RKO (cell line): ENCODE measurements at places on chromosomes 3 and 15.

DNA sequence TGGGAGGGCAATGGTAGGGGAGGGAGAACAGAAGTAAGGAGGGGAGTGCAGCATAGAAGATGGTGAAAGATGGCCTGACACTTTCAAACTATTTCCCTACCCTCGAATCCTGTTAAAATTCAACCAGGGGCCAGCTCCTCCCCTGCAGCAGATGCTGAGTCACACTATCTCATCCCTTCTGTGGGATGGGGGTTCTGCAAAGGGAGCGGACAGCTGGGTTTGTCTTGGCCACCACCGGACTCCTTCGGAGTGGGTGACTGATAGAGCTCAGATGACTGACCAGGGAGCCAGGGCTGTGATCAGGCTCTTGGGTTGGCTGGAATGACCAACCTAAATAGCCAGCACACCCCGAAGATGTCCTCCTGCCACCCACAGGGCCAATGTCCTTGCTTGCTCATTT is 33.6 kb upstream of the TMCC1 start:
- no peak for DNase-seq

DNA sequence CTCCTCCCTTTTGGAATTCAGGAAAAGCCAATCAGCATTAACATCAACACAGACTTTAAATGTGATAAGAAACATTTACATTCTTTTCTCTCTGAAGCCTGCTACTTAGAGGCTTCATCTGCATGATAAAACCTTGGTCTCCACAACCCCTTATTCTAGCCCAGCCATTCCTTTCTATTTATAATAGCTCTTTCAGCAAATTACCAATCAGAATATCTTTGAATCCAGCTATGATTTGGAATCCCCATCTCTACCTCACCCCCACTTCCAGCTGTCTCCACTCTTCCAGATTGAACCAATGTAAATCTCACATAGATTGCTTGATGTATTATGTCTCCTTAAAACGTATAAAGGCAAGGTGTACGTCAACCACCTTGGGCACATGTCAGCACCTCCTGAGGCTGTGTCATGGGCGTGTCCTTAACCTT is 139.7 kb downstream of the TUSC7 start:
- no peak for DNase-seq

GRCh38 chr15:89364741-89365450 is 30.3 kb upstream of the POLG start:
- DNase-seq = no peak

GRCh38 chr15:56150204-56150603 is 93.5 kb downstream of the RFX7 start:
- no peak for DNase-seq

DNA sequence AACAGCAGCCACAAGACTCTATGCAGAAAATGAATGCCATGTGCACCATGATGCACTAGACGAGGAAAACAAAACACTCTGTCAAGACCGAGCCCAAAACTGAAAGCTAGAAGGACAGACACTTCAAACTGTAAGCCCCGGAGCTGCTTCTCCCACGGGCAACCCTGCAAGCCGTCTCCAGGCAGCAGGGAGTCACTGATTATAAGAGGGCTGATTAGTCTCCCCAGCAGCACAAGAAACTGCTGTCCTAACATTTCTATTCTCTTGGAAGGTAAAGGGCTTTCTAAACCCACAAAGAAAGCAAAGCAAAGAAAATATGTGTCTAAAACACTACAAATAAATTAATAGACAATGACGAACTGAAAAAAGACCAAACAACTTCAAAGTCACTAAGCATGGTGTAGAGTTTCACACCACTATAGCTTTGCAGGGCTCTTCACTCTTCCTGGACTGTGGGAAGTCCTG is 15.5 kb downstream of the TBC1D2B start:
- DNase-seq = no peak
